CD14-positive monocyte (primary cell): ENCODE measurements at places on chromosomes 16 and 17. TPM values are rescaled to one million over a fixed set of nuclear protein-coding genes. Genes with fewer than 3 reads are reported as not detected.

Gene CLEC19A
- not detected for polyA plus RNA-seq

Gene SSTR5
- not detected in 2 replicates for polyA plus RNA-seq

Gene UNC45B
- polyA plus RNA-seq, result not detected in 2 replicates

Gene OTOP3
- polyA plus RNA-seq, result not detected

Gene EXOC3L1
- 3.7 TPM for polyA plus RNA-seq

Gene SLFN12
- 8.4 TPM for polyA plus RNA-seq

Gene KLHL10
- 0.14 and 0.15 TPM in 2 replicates for polyA plus RNA-seq

DNA sequence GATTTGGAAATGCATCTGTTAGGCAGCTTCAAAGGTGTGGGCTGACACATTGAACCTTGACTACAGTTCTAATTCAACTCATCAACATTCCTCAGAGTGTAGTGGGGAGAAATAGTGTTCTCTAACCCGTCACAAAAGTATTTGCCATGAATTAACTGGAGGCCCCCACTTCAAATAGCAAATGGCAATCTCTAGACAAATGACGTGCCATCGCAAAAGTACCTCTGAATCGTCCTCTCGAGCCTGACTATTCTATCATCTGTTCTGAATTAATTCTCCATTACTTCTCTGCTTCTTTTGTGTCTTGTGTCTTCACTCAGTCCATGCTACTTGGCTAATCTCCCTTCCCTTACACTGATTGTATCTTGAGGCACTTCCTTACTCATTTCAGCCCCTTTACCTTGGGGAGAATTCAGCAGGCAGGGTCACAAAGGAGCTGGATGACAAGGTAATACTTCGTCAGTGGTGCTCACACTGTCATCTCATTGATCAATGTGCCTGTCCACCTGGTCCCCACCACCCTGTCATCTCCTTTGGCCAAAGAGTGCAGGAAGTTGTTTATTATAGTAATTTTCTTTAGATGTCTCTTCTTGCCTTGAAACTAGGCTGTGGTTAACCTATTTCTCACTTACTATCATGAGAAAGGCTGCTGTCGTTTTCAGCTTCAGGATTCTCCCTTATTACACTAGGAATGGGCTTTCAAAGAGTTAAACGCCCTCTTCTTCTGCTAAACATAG lies 108.4 kb downstream of the SYCE1L start:
- H3K27me3 ChIP-seq, result no peaks in the 10 kb centered on the region
- H3K4me3 ChIP-seq, result no peak overlapping the region
- no peak overlapping the region for H3K27ac ChIP-seq

DNA sequence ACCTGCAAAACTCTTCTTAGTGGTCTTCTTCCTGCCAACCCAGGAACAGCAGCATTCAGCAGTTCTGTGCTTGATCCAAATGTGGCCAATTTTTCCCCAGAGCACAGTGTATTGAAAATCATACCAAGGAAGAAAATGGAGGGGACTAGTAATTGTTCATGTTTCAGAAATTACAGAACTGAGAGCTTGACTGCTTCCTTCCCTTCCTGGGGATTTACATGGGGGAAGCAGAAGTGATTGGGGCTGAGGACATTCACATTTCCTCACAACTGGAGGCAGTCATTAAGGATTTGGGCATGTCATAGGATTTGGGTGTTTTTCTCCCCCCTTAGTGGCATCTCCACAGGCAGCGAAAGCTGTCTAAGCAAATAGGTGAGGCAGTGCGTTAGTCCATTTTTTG lies 19.7 kb downstream of the CIITA start:
- H3K27me3 ChIP-seq, result no peaks in the 10 kb centered on the region
- no peak overlapping the region for H3K4me3 ChIP-seq
- H3K27ac ChIP-seq, result peak overlapping the region; percentile 74
- peaks cover 79% of the 10 kb centered on the region for H3K36me3 ChIP-seq

DNA sequence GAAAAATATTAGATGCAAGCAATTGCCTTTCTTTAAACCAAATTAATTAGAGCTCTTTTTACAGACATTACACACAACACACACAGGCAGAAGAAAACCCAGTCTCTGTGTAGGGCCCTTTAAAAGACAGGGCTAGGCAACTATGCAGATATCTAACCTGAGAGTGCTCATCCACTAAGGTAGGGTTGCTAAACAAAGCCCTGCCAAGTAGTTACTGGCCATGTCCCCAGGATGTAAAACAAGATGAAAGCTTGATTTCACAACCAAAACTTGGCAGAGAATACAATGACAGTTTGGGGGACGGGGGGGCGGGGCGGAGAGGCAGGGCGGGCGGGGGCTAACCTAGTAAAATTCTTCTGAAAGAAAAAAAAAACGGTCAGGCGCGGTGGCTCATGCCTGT lies 669.0 kb upstream of the CA10 start:
- no peak for DNase-seq
- H3K36me3 ChIP-seq, result no peaks in the 10 kb centered on the region
- H3K27ac ChIP-seq, result no peak overlapping the region
- no peak overlapping the region for H3K4me3 ChIP-seq

GRCh38 chr16:25895380-25895779 lies 203.6 kb downstream of the HS3ST4 start:
- DNase-seq, result no peak
- H3K36me3 ChIP-seq, result no peaks in the 10 kb centered on the region
- H3K27me3 ChIP-seq, result no peaks in the 10 kb centered on the region
- no peak overlapping the region for H3K27ac ChIP-seq
- H3K4me3 ChIP-seq, result no peak overlapping the region

- no peaks in the 10 kb centered on the region for H3K36me3 ChIP-seq
- H3K27me3 ChIP-seq, result no peaks in the 10 kb centered on the region
- DNase-seq, result no peak
Observed at GRCh38 chr17:72135546-72136325, 14.9 kb downstream of the SOX9 start.

GRCh38 chr16:77373726-77374125 lies 61.1 kb downstream of the ADAMTS18 start:
- no peak overlapping the region for H3K4me3 ChIP-seq
- no peaks in the 10 kb centered on the region for H3K4me1 ChIP-seq
- H3K27ac ChIP-seq, result no peak overlapping the region
- DNase-seq, result no peak
- H3K27me3 ChIP-seq, result no peaks in the 10 kb centered on the region

- peak; percentile 57 for DNase-seq
- peak overlapping the region; percentile 100 for H3K4me3 ChIP-seq
- peaks cover 69% of the 10 kb centered on the region for H3K4me1 ChIP-seq
- no peaks in the 10 kb centered on the region for H3K27me3 ChIP-seq
- H3K36me3 ChIP-seq, result peaks cover 20% of the 10 kb centered on the region
- H3K27ac ChIP-seq, result peak overlapping the region; percentile 93
Observed at GRCh38 chr17:50149417-50150353, 792 bp downstream of the PPP1R9B start.

DNA sequence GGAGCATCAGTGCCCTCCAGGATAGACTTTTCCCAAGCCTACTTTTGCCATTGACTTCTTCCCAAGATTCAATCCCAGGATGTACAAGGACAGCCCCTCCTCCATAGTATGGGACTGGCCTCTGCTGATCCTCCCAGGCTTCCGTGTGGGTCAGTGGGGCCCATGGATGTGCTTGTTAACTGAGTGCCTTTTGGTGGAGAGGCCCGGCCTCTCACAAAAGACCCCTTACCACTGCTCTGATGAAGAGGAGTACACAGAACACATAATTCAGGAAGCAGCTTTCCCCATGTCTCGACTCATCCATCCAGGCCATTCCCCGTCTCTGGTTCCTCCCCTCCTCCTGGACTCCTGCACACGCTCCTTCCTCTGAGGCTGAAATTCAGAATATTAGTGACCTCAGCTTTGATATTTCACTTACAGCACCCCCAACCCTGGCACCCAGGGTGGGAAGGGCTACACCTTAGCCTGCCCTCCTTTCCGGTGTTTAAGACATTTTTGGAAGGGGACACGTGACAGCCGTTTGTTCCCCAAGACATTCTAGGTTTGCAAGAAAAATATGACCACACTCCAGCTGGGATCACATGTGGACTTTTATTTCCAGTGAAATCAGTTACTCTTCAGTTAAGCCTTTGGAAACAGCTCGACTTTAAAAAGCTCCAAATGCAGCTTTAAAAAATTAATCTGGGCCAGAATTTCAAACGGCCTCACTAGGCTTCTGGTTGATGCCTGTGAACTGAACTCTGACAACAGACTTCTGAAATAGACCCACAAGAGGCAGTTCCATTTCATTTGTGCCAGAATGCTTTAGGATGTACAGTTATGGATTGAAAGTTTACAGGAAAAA lies 9.7 kb upstream of the CYLD start:
- no peaks in the 10 kb centered on the region for H3K4me1 ChIP-seq
- H3K27me3 ChIP-seq, result no peaks in the 10 kb centered on the region
- no peak for DNase-seq
- H3K27ac ChIP-seq, result no peak overlapping the region
- peaks cover 71% of the 10 kb centered on the region for H3K36me3 ChIP-seq

DNA sequence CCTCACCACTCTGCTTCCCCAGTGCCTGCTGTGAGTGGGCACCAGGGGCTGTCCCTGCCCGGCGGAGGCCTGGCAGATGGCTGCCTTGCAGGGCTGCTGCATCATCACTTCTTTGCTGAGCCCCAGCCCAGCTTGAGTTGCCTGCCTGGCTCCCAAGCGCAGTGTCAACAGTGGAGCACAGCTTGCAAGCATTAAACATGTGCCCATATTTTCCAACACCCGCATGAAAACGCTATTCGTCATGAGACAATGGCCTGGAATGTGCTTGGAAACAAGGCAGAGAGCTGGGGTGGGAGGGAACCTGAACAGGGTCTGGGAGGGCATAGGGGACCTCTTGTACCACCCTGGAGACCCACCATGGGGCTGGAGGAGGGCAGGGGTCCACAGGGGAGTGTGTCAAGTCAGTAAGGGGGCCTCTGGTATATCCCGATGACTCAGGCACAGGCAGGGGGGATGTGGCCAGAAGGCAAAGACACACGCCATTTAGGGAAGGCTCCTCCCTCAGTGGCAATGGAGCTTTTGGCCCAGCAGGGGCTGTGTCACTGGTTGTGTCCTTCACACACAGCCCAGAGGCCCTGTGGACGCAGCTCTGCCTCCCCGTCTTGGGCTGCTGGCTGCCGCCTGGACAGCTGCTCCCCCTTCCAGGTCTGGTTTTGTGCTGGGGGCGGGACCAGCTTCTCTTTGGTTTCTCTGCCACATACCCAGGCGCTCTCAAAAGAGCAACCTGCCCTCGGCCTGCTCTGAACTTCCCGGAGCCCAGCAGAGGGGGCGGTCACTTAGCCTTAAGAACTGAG lies 17.4 kb upstream of the MTSS2 start:
- H3K4me1 ChIP-seq, result peaks cover under 1% of the 10 kb centered on the region
- peaks cover 16% of the 10 kb centered on the region for H3K36me3 ChIP-seq
- DNase-seq, result no peak
- no peak overlapping the region for H3K4me3 ChIP-seq

DNA sequence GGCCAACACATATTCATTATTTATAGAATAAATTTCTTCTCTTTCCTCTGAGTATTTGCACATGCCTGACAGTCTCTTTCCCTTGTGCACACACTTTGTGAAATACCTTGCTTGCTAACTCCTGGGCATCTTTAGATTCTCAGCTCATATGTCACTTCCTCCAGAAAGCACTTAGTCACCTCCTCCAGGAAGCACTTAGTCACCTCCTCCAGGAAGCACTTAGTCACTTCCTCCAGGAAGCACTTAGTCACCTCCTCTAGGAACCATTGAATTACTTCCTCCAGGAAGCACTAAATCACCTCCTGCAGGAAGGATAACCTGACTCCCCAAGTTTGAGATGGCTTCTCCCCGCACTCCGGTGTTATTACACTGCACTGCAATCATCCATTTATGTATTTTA lies 462.5 kb upstream of the EEF2KMT start:
- no peaks in the 10 kb centered on the region for H3K27me3 ChIP-seq
- H3K36me3 ChIP-seq, result no peaks in the 10 kb centered on the region

- H3K36me3 ChIP-seq, result peaks cover 63% of the 10 kb centered on the region
- no peak overlapping the region for H3K4me3 ChIP-seq
- no peaks in the 10 kb centered on the region for H3K27me3 ChIP-seq
- peaks cover 13% of the 10 kb centered on the region for H3K4me1 ChIP-seq
- DNase-seq, result no peak
Observed at GRCh38 chr16:4699046-4699556, 5.7 kb downstream of the NUDT16L1 start.

DNA sequence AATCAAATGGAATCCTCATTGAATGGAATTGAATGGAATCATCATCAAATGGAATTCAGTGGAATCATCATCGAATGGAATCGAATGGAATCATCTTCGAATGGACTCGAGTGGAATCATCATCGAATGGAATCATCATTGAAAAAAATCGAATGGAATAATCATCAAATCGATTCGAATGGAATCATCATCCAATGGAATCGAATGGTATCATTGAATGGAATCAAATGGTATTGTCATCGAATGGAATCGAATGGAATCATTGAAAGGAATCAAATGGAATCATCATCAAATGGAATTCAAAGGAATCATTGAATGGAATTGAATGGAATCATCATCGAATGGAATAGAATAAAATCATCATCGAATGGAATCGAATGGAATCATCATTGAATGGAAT lies 619.3 kb downstream of the TP53TG3F start:
- H3K36me3 ChIP-seq, result no peaks in the 10 kb centered on the region
- H3K4me1 ChIP-seq, result no peaks in the 10 kb centered on the region
- DNase-seq, result no peak
- H3K27ac ChIP-seq, result no peak overlapping the region

GRCh38 chr16:82628711-82629110 lies 1.9 kb downstream of the CDH13 start:
- DNase-seq, result no peak
- H3K4me1 ChIP-seq, result no peaks in the 10 kb centered on the region
- peaks cover 65% of the 10 kb centered on the region for H3K27me3 ChIP-seq

DNA sequence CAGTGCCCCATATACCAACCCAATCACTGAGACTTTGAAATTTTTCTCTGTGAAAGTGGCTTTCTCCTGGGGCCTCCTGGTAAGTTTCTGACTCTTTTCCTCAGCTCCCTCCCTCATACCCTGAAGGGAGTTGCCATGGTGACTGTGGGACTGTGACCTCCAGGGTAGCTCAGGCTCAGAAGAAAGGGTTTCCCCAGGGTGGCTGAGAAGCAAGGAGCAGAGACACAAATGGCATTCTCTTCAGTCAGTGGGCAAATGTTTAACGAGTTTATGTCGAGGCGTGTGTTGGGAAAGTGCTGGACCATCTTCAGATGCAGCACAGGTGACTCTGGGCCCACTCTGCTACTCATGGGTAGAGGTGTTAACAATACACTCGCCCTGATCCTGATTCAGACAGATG lies 46.8 kb downstream of the MRPS23 start:
- no peaks in the 10 kb centered on the region for H3K4me1 ChIP-seq
- no peaks in the 10 kb centered on the region for H3K36me3 ChIP-seq
- H3K4me3 ChIP-seq, result no peak overlapping the region
- H3K27ac ChIP-seq, result no peak overlapping the region
